Activated CD4-positive, alpha-beta T cell treated with anti-CD3 and anti-CD28 coated beads, Interleukin-2, amount 50 U/mL, for 4 hours (primary cell): ENCODE measurements at places on chromosomes 2 and 18.

GRCh38 chr2:3488855-3489763 lies 30.2 kb downstream of the ADI1 start:
- DNase-seq, result no peak

DNA sequence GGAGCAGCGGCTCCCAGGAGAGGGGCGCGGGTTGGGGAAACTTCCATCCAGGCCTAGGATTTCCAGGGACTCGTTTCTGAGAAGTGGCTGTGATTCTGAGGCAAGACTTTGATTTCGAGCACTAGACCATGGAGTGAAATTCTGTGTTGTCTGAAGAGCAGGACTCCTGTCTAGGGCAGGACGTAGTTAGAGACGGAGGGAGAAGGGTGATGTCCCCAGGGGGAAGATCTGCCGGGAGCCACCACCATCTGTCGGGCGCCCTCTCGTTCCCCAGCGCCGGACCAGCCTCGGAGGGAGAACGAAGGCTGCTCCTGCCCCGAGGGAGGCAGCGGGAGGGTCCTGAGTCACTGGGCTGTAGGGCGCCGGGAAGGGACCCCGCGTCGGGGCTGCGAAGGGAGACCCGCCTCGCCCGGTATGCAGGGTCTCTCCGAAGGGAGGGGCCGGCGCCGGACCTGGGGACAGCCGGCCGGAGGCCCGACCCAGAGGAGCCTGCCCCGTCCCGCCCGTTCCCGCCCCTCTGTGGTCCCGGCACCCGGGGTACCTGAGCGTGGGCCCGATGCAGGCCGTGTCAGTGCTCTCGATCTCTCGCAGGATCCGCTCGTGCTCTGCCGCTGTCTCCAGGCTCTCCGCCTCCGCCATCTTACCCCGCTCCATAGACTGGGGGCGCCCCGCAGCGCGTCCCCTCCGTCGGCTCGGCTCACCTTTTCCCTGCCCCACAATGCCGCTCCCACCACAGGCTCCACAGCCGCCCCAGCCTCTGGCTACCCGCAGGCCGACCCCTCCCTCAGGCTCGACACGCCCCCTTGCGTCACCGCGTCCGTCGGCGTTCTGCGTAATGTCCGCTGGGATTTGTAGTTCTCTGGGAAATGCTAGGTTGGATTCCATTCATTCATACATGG lies at the start of gene EXOC6B:
Gene EXOC6B, minus strand, starts transcription at position 777 of the 899 bp plus-strand sequence.
- DNase-seq, result peak; percentile 86

DNA sequence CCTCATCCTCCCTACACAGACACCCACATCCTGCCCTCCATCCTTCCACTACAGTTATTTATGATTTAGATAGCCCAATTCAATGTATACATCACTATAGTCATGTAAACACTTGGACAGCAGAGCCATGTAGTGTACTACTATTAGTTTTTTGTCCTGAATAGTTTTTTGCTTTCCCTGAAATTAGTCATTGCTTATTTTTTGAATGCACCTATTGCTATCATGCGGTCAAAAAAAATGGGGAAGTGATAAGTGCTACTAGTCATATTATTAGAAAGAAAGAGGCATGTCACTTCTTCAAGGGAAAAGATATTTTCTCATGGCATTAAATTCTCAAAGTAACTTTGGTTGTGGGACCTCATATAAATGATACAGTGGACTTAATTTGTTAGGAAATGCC lies 6.8 kb upstream of the GREB1 start:
- DNase-seq, result no peak

GRCh38 chr18:5451871-5452270 lies 91.9 kb downstream of the EPB41L3 start:
- DNase-seq, result no peak

DNA sequence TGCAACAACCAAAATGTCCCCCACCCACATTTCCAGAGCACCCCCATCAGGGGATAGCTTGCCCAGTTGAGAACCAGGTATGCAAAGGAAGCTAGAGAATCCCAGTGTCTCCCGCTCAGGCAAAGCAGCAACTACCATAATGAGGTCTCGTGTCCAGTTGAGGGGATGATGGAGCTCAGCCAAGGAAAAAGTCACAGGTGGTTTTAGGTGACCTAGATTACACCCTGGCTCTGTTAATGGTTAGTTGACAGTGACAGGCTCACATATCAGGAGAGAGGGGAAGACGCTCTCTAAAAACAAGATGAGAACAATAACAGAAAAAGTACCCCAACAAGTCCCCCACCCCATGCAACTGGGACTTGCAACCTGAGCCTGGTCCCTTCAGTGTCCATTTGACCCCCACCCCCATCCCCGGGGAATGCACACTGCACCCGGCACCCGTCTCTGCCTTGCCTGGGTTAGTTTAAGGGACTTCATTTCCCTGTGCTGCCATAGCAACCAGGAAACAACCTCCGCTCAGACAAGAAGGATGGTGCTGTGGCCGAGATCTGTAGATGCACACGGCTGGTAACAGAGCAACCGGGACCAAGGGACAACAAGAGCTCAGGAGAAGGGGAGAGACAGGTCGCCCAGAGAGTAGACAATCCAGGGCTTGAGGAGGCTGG lies at the start of gene KIAA2012:
Gene KIAA2012, plus strand, starts transcription at position 519 of the 665 bp plus-strand sequence. CDS start 373 bp downstream, outside the sequence.
- no peak for DNase-seq

DNA sequence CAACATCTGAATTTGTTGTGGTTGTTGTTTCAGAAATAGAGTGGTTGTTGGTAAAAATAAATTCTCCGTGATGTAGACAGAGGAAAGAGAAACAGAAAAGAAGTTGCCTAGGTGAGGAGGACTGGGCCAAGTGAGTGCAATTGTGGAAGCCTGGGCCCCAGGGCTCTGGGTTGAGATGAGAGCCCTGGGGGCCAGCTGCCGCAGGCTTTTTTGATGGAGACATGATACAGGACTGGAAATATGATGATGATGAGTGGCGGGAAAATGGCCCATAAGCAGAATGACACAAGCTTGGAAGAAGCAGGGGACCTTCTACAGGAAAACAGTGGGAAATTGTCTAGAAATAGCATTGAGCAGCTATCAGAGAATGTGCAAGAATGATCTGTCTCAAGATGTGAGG lies 181.8 kb downstream of the TDRD15 start:
- no peak for DNase-seq

DNA sequence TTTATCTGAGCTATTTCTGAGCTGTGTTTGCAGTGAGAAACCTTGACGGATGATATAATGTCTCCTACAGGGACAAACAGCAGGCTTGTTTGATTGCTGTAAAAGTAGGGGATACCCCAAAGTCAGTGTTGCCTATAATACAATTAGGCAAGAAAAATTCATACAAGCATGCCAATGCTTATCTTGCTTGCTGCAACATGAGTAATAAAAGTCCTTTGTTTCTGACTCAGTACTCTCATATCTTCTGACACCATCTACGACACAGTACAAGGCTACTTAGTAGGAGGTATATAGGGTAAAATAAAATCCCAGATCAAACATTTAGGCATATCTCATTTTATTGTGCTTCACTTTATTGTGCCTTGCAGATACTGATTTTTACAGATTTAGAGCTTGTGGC lies 33.0 kb downstream of the ERBB4 start:
- DNase-seq, result no peak

DNA sequence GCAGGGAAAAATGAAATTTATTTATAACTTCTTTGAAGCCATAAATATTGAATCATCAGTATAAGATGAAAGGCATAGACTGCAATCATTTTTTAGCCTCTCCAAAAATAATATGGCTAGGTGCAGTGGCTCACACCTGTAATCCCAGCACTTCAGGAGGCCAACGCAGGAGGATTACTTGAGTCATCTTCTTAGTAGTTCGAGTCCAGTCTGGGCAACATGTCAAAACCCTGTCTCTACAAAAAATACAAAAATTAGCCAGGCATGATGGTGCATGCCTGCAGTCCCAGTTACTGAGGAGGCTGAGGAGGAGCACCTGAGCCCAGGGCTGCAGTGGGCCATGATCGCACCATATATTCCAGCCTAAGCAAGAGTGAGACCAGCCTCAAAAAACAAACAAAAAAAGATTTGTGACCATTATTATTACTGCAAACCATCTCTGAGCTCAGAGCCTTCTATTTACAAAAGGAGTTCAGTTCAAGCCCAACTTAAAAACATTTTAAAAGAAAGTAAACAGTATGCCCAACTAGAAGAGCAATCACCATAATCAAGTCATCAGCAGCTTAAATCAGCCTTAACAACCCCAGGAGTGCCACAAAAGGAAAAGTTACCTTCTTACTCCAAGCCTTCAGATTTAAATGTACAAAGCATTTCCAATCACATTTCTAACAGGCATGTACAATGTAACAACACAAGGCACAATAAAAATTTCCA lies 37.5 kb downstream of the KCNG3 start:
- no peak for DNase-seq

DNA sequence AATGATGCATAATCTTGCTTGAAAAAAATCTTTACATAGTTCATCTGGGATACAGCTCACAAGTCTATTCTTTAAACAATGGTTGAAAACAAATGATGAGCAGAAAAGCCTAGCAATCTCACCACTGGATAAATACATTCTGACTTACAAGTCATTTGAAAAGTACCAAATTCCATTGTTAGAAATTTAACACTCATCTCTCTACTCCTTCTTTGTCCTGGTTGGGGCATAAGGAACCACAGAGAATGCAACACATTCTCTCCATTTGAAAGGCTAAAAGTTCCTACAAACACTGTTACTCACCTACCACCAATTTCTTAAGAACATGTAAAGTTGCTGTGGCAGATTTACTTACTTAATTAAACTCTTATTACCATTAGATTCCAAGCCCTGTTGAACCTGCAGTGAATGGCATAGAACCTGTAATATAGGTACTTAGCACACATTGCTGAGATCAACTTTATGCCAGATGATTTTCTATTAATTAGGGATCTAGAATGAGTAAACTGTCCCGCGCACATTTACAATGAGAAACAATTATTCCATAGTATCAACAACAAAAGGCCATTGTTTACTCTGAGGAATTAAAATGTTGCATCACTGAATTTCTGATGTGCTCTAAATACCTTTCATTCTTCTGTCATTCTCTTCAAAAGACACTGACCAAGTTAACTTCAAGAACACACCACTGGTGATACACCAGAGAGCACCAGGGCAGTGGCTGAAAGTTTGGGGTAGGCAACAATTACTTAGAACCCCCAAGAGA lies 69.6 kb downstream of the CABYR start:
- DNase-seq, result no peak

GRCh38 chr2:144554492-144555210 lies 34.7 kb upstream of the ZEB2 start:
- no peak for DNase-seq

GRCh38 chr18:67476585-67476984 lies 39.9 kb downstream of the DSEL start:
- no peak for DNase-seq

DNA sequence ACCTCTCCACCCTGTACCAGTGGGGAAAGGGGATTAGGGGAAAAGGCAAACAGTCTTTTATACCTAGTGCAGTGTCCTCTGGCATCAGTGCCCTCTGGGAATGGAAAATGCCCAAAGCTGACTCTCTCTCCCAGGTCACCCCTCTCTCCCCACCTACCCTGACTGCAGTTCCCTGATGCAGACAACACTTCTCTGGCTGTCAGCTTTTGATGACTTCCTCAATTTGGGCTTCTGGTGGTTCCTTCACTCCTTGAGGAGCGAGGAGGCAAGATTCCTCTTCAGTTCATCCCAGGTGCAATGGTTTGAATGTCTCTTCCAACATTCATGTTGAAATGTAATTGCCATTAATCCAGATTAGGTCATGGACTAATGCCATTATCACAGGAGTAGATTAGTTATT lies 19.7 kb upstream of the PPM1B start:
- DNase-seq, result no peak

DNA sequence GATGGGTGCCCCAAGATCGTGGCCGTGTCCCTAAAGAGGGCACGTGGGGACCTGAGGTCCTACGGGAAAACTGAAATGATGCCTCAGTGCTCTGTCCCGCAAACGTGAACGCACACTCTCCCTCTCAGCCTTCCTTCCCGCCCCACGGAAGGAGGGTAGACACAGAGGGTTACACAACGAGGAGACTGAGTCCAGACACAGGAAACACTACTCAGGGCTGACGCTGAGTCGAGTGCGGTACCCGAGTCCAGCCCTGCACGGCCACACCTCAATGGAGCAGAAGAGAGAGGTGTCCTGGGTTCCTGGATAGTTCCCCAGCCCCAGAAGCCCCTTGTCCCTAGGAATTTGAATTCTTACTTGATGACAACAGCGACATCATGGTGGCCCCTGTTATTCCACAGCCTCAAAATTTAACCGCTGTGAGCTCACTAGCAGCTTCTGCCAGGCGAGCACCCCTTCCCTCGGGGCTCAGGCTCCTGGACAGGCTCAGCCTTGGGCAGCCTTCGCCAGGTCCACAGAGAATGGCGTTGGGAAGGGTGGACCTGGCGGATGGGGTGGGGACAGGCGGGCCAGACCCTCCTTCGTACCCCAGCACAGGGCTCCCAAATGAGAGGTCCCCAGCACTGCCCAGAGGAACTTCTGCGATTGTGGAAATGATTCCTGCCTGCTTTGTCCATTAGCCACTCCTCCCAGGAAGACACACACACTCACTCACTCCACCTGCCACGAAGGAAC lies 980 bp upstream of the RNPEPL1 start:
- DNase-seq, result no peak

DNA sequence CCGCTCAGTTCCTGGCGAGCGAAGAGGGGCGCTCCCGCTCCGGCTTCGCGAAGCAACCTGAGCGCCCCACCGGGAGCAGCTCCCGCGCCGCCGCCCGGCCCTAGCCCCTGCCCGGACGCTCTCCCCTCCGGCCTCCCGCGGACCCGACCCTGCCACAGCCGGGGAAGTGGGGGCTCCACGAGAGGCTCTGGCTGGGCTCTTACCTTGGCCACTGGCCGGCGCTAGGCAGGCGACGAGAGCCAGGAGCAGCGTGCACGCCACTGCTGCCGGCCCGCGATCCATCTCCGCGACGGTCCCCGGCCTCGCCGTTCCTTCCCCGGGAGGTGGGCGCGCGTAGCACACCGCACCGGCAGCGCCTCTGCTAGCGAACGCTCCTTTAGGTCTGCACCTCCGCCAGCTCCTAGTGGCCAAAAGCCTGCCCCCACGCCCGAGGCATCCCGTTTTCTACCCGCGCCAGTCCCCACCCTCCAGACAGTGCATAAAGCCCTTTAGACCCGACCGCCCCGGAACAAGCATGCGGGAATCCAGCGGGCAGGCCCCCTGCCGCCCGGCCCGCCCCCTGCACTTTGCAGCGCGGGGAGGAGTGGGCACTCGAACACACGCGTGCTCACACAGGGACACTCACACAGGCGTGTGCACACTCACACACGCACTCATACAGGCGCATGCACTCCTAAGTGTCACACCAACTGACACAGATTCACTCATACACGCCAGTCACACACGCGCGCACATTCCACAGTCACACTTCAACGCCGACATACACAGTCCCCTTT lies at the start of gene LRP2:
Gene LRP2, minus strand, starts transcription at position 417 of the 776 bp plus-strand sequence. Its CDS starts 135 bp downstream, at position 282.
- DNase-seq, result peak; percentile 6

GRCh38 chr2:153890576-153890975 lies 18.9 kb downstream of the GALNT13 start:
- no peak for DNase-seq

- DNase-seq, result peak; percentile 76
Observed at GRCh38 chr2:240579771-240580614, 6.5 kb upstream of the CAPN10 start.

DNA sequence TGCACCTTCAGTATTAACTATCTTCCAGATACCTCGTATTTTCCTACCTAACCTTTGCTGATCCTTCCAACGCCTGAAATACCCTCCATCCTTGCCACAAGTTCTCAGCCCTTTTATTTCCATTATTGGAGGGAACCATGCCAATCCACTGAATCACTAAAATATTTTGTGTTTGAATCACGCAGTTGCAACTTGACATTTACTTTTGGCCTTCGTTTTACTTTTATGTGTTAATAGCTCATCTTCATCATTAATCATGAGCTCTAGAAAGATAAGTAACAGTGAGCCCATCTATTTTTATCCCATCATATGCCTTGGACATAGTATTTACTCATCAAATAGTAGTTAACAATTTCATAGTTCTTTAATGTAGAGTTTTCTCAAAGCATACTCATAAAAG lies 463.2 kb downstream of the THSD7B start:
- no peak for DNase-seq
